ENCODE measurements at places on chromosomes 16 and 17.

DNA sequence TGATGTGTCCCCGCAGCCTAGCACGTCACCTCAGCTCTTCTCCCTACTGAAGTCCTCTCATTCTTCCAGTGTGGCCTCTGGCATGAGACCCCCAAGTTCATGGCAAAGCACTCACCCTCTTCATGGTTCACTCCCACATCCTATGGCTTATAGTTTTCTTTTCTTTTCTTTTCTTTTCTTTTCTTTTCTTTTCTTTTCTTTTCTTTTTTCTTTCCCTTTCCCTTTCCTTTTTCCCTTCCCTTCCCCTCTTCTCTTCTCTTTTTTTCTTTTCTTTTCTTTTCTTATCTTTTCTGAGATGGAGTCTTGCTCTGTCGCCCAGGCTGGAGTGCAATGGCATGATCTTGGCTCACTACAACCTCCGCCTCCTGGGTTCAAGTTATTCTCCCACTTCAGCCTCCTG, 58.4 kb upstream of the NLRP1 start:
- no peak for DNase-seq

DNA sequence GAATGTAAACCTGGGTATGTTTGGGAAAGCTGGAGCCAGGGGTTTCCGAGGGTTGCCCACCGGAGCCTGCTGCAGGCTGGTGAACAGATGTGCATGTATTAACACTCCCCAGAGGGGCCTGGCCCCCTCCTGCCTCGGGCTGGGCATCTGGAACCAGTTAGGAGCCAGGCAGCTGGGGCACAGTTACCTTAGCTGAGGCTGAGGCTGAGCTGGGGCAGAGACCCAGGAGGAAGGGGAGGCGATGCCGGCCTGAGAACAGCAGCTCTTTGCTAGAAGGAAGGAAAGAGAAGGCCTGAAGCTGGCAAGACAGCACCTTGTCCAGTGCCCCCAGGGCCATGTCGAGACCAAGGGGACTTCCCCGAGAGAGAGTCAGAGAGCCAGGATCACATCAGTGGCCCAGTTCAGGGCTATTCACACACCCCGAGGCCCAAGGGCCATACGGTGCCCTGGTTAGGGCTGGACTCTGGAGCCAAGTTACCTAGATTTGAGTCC, 65.8 kb downstream of the RMI2 start:
- DNase-seq: no peak

- DNase-seq: no peak
Observed at GRCh38 chr16:70692130-70692872, 6.4 kb upstream of the MTSS2 start.

DNA sequence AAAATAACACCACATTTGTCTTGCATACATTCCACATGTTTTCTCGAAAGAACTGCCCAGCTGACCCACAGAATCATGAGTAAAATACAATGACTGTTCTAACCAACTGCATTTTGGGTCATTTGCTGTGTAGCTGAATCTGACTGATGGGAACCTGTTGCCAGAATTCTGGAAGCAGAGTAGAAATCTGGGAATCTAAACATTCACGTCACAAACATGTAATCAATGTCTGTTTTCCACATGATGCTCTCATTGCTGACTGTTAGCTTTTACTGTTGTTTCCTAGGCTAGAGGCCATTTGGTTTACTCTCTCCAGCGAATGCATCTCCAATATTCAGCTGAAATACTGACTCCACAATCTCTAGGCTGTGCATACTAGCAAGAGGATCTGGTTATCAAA, 710.1 kb downstream of the KCNJ2 start:
- DNase-seq: no peak

DNA sequence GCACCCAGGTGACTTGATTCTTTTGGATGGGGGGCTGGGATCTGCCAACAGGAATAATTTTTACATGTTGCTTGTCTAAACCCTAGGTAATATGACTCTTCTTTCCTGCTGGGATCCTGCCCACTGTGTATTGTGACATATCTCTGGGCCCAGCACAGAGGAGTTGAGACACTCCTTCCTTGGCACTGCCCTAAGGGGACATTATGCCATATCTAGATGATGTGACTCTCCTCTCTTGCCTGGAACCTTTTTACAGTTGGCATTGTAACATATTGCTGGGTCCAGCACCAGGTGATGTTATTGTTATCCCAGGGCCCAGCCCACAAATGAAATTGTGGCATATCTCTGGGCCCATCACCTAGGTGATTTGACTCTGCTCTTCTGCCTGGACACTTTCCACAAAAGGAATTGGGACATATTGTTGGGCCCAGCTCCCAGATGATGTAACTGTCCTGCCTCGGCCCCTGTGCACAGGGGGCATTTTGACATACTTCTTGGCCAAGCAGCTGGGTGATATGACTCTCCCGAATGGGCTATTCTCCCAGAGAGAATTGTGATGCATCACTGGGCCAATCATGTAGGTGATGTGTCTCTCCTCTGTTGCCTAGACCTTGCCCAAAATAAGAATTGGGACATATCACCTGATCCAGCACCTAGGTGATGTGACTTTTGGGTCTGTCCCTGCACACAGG, 1837.7 kb downstream of the TP53TG3F start:
- no peak for DNase-seq

- no peak for DNase-seq
Observed at GRCh38 chr16:53556521-53556920, 53.5 kb upstream of the AKTIP start.

- DNase-seq: no peak
Observed at GRCh38 chr16:24741862-24742261, 12.4 kb downstream of the TNRC6A start.

- no peak for DNase-seq
Observed at GRCh38 chr16:31260136-31260931, 559 bp downstream of the ITGAM start.

GRCh38 chr17:31757097-31757496, 101.9 kb downstream of the COPRS start:
- DNase-seq: no peak

DNA sequence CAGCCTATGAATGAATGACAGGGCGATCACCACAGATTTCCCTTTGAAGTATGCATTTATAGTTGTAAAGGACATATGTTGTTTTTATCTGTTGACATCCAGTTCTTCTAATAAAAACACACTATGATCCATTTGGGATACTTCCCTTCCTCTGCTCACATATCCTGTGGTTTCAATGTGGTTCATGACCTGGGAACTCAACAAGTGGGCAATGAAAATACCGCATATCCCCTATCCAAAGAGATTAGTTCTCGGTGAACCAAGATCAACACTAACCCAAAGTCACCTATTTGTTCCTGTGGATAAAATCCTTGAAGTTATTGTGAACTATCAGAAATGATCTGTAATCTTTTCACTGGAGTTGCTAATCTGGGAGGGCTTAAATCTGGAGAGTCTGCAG, 16.0 kb downstream of the ABCA8 start:
- DNase-seq: no peak

- DNase-seq: no peak
Observed at GRCh38 chr16:78050734-78051400, 28.5 kb downstream of the CLEC3A start.

DNA sequence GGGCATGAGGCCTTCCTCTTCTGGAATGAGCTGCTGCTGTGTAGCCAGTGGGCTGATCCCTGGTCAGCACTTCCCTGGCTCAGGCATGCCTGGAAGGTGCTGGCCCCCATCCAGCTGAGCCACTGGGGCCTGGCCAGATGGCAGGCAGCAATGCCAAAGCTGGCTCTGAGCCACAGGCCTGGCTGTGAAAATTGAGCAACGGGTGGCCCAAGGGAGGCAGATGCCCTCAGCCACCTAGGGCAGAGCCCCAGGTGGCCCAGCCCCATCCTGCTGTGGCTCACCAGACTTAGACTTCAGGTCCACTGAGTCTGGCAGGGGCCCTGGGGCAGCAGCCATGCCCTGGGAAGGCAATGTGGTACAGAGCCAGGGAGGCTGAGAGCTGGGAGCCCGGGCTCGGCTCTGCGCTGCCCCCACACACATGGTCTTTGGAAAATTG, 8.5 kb upstream of the CRHR1 start:
- DNase-seq: no peak

- no peak for DNase-seq
Observed at GRCh38 chr17:6061290-6061689, 8.9 kb upstream of the WSCD1 start.

DNA sequence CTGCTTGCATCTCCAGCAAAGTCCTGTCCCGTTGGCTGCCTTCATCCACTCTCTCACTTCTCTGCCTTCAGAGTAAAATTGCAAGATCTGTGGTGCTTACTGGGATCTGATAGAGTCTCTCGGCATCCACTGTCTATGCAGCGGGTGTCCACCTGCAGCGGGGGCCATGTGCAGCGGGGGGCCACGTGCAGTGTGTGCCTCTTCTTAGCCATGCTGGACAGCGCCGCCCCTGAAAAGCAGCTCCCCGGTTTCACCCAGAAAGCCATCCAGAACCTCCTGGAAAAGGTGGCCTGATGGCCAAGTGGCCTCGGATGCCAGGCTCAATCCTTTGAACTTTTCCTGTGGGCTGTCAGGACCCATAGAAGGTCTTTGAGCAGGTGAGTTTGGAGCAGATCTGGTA, 9.5 kb downstream of the STX4 start:
- DNase-seq: no peak

- no peak for DNase-seq
Observed at GRCh38 chr16:14301169-14302030, 230.3 kb downstream of the MRTFB start.

DNA sequence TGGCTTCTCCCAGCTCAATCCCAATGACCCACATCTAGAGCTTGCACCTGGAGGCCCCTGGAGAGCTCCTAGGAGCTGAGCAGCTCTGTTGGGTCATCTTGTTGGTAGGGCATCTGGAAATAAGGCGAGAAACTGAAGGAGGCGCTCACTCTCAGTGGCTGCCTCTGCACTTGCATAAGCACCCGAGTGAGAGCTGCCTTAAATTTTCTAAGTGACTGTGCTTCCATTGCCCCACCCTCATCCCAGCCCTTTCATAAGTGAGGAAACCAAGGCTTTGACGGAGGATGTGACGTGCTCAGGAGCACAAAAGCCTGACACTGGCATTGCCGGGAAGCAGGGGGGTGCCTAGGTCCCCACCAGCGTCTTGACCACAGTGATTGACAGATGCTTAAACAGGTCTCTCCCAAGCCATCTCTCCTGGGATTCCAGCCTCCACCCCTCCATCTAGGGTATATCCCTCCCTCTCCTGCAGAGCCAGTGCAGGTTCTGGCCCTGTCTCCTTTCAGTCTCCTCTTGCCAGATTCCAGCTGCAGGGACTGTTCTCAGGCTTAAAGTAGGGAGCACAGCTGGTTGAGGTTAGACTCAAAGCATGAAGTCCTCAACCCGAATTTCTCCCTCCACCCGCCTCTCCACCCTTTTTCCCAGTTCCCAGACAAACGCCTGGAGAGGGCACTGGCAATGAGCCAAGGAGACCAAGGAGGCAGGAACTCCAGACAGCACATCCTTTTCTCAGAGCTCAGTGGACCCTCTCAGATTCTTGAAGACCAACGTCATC, 113.7 kb downstream of the IRX5 start:
- DNase-seq: no peak

DNA sequence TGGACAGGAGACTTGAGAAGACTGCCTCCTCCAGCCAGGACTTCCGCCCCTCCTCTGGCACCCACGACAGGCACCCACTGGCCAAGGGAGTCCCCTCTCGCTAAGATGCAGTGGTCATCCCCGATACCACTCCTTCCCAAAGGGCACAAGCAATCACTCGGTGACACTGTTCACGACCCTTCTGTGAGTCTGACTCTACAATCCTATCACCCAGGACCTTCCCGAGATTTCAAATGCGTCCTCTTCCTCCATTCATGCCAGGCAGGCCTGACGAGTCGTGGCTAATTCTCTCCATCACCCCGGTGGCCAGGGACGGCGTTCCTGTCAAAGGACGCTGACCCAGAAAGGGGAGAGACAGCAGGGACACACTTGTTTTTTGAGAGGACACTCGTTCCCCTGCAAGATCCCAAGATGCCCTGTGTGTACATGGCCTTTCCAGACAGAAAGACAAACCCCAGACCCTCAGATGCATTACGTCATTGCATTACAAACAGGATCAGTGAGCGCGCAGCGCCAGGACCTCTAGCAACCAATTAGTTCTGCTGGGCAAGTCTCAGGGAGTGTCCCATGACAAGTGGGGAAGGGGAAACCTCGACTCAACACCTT, 12.2 kb downstream of the FBXO31 start:
- DNase-seq: no peak

DNA sequence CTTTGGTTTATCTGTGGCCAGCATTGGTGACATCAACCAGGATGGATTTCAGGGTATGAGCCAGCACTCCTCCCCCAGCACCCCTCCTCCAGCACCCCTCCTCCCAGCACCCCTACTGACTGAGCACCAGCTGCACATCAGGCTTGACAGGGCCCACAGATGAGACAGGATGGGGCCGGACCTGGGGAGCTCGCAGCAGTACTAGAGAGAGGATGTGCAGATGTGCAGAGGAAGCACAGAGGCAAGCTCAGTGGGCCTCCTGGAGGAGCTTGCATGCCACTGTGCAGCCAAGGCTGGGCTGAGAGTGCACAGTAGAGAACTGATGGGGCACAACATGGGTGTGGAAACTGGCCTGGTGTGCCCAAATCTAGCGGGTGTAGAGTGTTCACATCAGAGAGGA, 16.2 kb downstream of the ITGA3 start:
- DNase-seq: no peak

- no peak for DNase-seq
Observed at GRCh38 chr17:9830711-9831110, 5.0 kb downstream of the GLP2R start.

GRCh38 chr17:32349503-32349853, 479 bp upstream of the ZNF207 start:
- DNase-seq: no peak

- no peak for DNase-seq
Observed at GRCh38 chr16:89330177-89330856, 112.8 kb downstream of the ZNF778 start.

DNA sequence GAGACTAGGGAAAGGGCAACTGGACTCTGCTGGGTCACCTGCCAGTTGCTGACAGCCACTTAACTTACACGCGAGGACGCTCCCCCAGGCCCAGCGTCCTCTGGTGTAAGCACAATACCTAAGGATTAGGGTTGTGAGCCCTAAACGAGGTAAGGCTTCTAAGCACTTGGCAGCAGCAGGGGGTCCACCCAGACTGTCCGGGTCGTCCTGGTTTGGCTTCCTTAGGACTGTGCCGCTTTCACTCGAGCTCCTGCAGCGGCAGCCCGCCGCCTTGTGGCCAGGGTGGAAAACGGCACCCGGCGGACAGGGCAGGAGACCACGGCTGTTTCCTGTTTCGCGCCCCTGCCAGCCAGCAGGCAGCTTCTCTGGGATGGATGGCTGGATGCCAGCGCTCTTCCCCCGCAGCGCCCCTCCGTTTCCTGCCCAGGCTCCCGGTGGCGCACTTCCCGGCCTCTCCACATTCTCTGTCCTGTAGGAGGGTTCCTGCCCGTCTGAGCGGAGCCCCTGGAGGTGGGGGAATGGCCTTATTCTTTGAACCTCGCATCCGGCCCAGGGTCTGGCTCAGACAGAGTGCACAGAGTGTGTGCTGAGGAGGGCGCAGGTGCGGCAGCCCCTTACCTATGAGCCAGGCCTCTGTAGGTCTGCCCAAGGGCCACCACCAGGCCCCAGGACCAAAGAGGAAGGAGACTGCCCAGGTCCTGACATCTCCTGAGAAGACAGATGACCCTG, 47.0 kb upstream of the AMZ2 start:
- DNase-seq: no peak

Data from NCI-H187 treated with DMSO at 0.1 percent for 48 hours (cell line).